ENCODE measurements at places on chromosomes 11 and 22.
A peak's percentile ranks its signal among the peaks of the same experiment; 100 is the strongest.

DNA sequence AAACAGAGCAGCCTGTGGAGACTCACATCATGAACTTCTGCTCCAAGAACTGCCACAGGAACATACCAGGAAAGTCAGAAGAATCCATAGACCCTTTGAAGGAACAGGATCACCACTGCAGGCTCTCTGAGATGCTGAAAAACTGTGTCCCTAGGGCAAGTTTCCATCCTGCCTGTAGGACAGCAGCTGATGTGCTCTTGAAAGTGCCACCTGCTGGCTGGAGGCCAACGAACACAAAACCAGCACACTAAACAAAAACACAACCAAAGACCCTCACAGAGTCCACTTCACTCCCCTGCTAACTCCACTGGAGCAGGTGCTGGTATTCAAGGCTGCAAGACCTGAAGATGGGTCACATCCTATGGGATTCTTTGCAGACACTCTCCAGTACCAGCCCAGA, 12.0 kb upstream of the NXPE1 start:
- DNase-seq = no peak

GRCh38 chr11:85088286-85088685, 538.9 kb downstream of the DLG2 start:
- DNase-seq = no peak

- no peak for DNase-seq
Measured at GRCh38 chr11:128235426-128235825, 351.9 kb downstream of the ETS1 start.

GRCh38 chr11:87092159-87092558, 54.4 kb downstream of the TMEM135 start:
- no peak for DNase-seq

DNA sequence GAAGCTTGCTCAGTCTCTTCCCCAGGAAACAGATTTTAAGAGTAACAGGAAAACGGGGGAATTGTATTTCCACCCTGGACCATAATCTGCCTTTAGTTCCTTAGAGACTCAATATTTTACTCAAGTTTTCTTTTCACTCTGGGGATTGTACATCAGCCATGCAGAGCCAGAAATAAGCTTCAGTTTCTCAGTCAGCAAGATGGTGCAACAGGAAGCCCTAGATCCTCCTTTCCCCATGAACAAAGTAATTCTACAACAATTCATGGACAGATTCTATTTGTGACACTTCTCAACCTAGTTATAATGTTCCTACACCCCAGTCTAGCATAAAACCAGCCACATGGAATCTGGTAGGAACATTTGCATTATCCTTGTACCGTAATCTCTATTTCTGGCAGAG, 24.7 kb downstream of the OR8B2 start:
- no peak for DNase-seq

GRCh38 chr11:17991783-17992433, 20.9 kb downstream of the SERGEF start:
- no peak for DNase-seq

- no peak for DNase-seq
Measured at GRCh38 chr11:95585069-95585751, 204.4 kb downstream of the FAM76B start.

GRCh38 chr22:26775394-26775793, 118.0 kb downstream of the MIAT start:
- DNase-seq = no peak

DNA sequence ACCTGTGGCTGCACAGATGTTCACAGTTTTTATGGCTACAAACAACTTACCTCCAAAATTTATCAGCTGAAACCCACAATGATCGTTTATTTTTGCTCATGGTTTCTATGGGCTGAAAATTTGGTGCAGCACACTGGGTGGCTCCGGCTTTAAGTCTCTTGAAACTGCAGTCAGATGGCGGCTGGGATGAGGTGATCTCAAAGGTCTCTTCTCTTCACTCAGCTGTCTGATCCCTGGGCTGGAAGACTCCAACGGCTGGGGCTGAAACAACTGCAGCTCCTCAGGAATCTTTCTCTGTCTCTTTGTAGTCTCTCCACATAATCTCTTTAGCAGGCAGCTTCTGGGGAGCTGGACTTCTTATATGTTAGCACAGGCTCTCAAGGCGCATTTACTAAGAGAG, 117.3 kb upstream of the FAT3 start:
- no peak for DNase-seq

DNA sequence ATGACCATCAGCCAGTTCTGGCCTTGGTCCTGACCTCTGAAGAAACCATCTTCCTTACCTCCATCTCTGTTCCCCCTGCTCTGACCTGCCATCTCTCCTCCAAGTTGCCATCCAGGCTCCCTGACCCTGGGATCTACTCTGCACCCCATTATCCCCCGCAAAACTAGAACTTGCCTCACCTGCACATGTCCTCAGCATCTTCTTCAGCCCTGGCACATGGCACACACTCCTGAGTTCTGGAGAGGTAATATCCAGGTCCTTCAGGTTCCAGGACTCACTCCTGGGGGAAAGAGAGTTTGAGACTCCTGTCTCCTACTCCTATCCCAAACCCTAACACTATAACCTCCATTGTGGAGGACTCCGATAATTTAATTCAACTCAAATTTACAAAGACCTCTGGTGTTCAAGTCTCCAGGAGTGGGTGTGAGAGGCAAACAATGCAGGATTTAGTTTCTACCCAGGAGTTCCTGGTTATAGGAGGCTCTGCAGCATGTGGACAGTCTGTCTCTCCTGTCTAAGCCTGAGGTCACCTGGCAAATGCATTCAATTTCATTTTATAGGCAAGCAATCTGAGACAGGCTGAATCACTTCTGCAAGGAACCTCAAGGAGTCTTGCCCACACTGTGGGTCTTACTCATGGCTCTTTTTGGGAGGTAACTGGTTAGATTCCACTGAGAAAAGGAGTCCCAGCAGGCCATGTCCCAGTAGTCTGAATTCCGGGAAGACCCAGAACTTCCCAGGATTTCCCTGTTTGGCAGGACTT, 7.3 kb downstream of the TRIM21 start:
- DNase-seq = no peak

DNA sequence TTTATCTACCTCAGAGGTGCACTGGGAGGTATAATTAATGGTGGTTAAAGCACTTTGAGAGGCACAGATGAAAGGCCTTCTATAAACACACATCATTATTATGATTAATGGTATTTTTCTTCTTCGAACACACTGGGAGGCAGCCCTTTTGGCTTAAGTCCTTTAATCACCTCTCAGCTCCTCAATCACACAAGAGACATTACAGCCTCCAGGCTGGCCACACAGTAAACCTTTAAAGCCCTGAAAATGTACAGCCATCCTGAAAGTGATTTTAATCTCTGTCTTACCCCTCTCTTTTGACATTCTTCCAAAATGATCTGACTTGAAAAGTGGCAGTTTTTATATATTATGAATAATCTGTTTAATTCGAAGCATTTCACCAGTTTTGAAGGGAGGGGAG, 54.3 kb upstream of the VSTM5 start:
- no peak for DNase-seq

DNA sequence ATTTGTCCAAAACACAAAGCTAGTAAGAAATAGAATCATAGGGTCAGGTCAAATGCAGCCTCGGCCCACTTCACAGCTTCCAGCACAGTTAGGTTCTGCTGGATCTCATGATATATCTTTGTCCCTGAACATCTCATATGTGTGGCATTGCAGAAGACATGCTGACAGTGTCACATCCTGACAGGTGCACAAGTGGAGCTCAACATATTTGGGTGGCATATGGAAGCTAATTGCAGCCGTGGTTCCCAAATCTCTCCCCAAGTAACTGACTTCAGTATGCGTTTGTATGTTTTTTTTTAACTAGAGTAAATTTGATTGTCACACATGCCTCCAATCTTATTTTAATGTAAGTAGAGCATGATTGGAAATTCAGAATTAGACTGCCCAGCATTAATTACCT, 33.4 kb downstream of the NAV2 start:
- DNase-seq = peak; percentile 11

GRCh38 chr11:12587333-12587991, 86.8 kb upstream of the TEAD1 start:
- no peak for DNase-seq

DNA sequence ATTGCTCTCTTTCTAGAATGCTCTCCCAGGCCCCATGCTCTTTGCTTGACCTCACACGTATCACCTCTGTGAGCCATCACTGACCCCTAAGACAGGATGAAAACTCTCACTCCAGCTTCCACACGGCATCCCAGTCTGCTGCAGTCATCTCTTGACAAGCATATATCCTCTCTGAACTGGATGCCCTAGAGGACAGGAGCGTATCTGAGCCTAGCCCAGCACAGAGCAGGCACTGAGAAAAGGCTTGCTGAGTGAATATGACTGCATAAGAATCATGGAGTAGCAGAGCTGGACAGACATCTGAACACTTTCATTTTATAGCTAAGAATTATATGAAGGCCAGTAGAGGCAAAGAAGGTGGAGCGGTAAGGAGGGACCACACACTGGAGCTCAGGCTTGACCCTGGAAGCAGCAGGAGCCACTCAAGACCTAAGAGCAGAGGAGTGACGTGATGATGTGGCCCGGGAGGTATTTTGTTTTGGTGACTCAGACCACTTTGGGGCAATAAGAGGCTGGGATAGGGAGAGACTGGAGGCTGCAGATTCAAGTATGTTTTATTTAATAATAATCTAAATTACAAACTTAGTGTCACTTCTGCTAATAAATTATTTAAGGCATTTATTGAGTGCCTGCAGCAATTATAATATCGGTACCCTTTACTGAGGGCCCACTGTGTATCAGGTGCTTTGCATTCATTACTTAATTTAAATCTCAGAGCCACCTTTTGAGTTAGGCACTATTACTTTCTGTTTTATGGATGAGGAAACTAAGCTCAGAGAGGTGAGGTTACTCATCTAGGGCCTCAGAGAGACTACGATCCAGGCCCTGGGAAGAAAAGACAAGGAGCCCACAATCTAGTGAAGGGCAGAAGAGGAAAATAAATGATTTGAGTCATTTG, 42.6 kb downstream of the MAP6 start:
- DNase-seq = no peak

GRCh38 chr11:132987936-132988335, 544.4 kb downstream of the OPCML start:
- no peak for DNase-seq

GRCh38 chr11:63492441-63492840, 1.5 kb upstream of the PLAAT5 start:
- no peak for DNase-seq

DNA sequence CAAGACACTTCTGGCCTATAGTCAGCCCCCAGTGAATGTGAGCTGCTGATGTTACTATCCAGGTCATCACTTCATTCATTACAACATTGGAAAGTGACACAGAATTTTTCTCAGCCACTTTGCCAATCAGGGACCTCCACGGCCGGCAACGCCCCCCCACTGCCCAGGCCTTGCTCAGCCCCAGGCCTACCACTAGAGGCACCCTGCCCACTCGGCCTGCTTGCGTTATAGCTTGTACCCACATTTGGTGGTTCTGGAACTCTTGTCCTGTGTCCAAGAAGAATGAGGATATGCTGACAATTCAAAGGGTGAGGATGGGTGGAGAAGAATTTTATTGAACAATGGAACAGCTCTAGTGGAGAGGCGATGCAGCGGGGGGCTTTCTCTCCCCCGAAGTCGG, 96.2 kb downstream of the TSPAN18 start:
- no peak for DNase-seq

- no peak for DNase-seq
Measured at GRCh38 chr11:88179141-88179540, 3.9 kb upstream of the RAB38 start.

GRCh38 chr11:16418428-16419097, 62.2 kb upstream of the SOX6 start:
- DNase-seq = no peak

- DNase-seq = no peak
Measured at GRCh38 chr22:27654546-27655445, 146.8 kb downstream of the MN1 start.

DNA sequence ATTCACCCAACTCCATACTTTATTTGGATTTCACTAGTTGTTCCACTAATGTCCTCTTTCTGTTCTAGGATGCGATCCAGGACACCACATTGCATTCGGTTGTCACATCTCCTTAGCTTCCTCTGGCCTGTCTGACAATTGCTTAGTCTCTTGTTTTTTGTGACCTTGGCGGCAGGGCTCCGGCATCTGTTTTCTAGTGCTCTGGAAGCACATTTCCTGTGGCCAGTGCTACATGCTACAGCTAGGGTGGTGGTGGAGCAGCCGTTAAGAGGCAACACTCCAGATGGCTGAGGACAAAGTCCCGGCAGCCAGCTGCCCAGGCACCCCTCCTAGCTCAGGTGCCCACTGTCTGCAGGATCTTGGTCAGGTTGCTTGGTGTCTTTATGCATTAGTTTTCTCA, 6.8 kb downstream of the STX3 start:
- DNase-seq = no peak

GRCh38 chr11:95521862-95522261, 267.7 kb downstream of the FAM76B start:
- DNase-seq = no peak

GRCh38 chr11:59142530-59143507, at the start of gene FAM111A:
Gene FAM111A (plus strand): TSS chr11:59142856. CDS start chr11:59148873, 6,017 bp downstream.
- DNase-seq = peak; percentile 90

- no peak for DNase-seq
Measured at GRCh38 chr11:95330302-95330701, 99.3 kb upstream of the SESN3 start.

- DNase-seq = no peak
Measured at GRCh38 chr11:115197433-115197832, 306.8 kb downstream of the CADM1 start.
